ENCODE measurements at places on chromosomes 2 and 18.

DNA sequence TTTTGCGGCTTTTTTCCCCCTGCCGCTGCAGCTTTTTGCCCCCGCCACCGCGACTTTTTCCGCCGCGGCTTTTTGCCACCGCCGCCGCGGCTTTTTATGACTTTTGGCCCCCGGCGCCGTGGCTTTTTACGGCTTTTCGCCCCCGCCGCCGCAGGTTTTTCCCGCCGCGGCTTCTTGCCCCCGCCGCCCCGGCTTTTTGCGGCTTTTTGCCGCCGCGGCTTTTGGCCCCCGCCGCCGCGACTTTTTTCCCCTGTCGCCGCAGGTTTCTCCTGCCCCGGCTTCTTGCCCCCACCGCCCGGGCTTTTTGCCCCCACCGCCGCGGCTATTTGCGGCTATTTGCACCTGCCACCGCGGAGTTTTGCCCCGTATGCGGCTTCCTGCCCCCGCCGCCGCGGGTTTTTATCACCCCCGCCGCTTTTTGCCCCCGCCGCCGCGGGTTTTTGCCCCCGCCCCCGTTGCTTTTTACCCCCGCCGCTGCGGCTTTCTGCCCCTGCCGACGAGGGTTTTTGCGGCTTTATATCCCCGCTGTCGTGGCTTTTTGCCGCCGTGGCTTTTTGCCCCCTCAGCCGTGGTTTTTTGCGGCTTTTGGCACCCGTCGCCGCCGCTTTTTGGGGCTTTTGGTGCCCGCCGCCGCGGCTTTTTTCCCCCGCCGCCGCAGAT is 2750.9 kb downstream of the RPIA start:
- DNase-seq, result no peak

GRCh38 chr2:86274918-86275275 is 62.5 kb downstream of the REEP1 start:
- DNase-seq, result no peak

- DNase-seq, result peak; percentile 31
Observed at GRCh38 chr2:63842149-63843061, 709 bp downstream of the UGP2 start.

- DNase-seq, result no peak
Observed at GRCh38 chr2:16186661-16187481, 246.5 kb downstream of the MYCN start.

- DNase-seq, result peak; percentile 13
Observed at GRCh38 chr18:6414723-6415417, at the start of gene L3MBTL4. L3MBTL4 (minus strand) TSS chr18:6414911; CDS start chr18:6311625, 103,286 bp downstream.

DNA sequence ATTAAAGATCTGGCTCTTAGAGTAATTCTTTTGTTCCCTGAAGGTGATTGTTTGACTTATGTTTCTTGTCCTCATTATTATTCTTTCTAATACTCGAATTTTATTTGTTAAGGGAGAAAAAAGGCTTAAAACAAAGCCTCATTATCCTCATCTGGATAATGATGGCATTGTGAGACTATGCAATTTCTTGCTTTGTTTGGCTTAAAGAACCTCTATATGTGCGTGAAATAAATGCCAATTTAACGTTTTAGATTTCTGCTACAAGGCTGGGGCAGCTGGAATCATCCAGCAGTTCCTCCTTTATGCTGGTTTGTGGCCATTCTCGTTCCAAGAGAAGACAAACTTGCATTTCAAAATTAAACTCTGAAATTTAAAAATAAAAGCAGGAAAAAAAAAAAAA is 4.9 kb upstream of the DPYSL5 start:
- DNase-seq, result no peak

- DNase-seq, result no peak
Observed at GRCh38 chr2:69964353-69964841, 3.0 kb upstream of the ASPRV1 start.

DNA sequence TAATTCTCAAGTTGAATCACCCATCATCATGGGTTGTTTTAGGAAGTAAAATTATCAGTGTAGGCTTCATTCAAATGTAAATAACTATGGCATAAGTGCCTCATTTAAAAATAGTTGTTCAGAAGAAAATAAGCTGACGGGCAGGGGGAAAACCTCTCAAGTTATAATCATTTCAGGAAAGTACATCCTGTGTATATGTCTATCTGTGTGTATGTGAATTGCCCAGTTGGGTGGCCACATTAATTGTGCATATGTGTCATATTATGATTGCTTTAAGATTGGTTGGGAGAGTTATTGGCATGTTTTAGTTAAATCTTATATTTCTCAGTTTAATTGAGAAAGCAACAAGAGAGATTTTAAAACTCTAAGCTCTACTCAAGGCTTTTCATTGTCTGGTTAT is 282.8 kb upstream of the VWC2L start:
- no peak for DNase-seq

DNA sequence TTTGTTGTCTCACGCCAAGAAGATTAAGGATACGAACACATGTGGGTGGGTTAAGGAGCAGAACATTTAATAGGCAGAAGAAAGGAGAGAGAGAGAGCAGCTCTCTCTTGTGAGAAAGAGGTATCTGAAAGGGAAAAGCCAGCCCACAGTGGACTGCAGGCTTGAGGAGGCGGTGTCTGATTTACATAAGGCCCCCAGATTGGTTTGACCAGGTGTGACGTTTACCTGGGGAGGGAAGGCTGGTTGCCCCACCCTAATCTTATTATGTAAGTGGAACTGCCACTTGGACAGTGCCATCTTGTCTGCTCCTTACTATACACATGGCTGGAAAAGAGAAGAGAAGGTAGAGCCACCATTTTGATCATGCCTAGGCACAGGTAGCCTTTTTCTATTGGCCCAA is 189.2 kb downstream of the NCK2 start:
- no peak for DNase-seq

DNA sequence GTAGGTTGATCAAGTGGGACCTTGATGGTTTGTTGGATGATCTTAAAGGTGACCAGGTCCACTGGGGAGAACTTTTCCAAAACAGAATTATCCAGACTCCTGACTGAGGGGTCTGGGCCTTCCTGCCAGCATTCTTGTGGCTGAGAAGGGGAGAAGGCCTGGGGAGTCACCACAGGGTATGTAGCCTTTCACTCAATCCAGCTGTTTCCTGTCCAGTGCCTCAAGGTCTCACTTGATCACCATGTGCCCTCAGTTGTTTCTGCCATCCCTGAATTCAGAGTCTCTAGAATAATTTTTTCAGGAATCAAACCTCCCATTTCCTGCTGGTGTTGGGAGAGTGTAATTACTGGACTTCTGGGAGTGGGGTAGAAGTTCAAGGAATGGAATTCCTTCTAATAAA is 54.4 kb upstream of the TANC1 start:
- DNase-seq, result no peak

- DNase-seq, result no peak
Observed at GRCh38 chr18:13222856-13223281, 4.3 kb downstream of the LDLRAD4 start.

DNA sequence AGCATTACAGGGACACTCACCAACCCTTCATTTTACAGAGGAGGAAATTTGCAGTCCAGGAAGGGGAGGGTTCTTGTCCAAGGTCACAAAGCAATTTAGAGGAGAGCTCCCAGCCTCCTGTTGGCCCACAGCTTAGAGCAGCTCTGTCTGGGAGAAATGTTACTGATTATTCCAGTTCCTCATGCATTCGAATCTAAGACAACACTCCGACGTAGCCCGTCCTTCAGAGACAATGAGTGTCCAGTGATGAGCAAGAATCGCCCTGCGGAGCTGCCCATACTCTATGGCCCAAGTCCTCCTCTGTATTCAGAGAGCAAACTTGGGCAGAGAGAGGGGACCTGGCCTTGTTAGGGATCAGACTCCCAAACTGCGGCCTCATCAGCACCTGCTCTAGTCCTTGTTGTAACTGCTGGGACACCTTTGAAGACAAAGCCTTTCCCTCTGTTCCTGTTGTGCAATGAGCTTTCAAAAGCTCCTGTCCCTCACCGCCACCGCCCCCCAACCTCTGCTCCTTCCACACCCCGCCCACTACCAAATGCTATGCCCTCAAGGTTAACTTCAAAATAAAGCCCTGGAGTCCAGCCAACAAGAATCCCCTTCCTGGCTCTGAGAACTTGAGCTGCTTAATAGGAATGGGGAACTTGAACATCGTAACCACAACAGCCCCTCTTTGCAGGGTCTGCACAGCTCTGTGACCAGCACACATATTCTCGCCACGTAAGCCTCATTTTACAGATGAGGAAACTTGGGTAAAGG is 234.8 kb upstream of the SMAD2 start:
- no peak for DNase-seq

DNA sequence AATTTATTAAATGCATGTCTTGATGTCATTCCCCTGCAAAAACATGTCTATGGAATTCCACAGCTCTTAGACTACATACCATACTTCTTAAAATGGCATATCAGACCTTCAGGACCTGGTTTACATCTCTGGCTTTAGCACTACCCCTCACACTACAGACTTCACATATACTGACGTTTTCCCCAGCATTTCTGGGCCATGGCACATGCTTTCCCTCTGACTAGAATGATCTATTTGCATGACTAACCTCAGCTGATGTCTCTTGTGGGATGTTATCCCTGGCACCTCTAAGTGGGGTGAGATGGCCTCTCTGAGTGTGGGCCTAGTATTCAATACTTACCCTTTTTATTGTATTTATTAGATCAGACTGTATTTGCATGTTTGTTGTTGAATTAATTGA is 381.6 kb downstream of the ERBB4 start:
- DNase-seq, result no peak

GRCh38 chr2:219210886-219211362 is 4.3 kb downstream of the ZFAND2B start:
- no peak for DNase-seq

DNA sequence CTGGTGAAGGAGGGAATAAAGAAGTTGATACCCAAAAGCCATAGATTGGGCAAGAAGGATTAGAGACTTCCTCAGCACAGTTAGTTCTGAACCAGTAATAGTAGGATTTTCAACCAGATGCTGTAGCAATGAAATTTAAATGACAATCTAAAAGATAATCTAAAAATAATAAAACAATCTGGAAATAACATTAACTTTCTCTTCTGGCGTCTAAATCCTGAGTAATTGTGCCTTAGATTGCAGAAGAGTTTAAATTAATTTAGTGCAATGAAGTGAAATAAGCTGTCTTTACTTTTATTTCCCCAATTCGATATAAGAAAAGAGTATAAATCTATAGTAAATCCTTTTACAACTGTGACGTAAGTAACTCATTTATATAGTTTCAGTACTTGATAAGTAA is 186.8 kb upstream of the DOK6 start:
- no peak for DNase-seq

GRCh38 chr2:3396920-3397559 is 17.5 kb downstream of the TRAPPC12 start:
- no peak for DNase-seq

GRCh38 chr18:9737472-9738121 is 29.5 kb downstream of the RAB31 start:
- DNase-seq, result no peak

DNA sequence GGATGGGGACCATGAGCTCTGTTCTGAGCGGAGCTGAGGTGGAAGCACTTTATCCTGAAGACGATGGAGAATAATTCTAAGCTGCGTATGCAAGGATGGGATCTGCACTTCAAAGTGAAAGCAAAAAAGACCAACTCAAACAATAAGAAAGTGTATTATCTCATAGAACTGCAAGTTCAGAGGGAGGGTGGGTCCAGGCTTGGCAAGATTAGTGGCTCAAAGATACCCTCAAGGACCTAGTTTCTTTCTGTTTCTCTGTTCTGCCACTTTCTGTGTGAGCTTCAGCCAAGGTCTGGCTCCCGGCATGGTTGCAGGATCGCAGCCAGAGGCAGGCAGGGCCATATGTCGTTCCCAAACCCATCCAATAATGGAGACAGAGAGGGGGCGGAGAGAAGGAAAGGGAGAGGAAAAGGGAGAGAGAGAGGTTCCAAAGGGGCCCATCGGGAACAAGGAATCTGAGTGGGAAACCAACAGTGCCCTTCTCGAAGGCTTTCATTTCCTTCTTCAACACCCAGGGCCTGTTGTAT is 169.2 kb upstream of the NCK2 start:
- no peak for DNase-seq

DNA sequence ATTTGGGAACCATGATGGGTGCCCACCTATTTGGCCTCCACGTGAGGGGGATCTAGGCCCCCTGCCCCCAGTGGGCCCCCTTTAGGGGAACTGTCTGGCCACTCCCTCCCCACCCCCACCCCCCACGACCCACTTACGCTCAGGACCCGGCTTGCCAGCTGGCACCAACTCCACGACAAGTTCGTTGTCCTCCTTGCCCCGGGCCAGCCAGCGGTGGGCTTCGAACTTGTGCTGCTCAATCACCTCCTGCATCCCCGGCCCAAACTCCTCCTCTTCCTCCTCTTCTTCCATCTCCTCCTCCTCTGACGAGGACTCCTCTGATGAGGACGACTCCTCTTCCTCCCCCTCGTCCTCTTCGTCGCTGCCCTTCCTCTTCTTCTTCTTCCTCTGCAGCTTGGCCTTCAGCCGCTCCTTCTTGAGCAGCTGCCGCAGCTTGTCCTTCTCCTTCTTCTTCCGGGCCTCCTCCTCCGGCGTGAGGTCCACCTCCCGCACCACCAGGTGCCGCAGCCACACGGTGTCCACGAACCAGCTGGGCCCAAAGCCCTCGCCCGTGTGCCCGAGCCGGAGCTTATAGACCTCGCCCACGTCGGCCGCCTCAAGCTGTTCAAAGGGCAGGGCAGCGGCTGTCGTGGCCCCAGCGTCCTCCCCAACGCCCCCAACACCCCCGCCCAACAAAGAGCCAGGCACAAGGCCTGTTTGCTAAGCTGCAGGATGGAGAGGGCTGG is 96.9 kb downstream of the LOXHD1 start:
- DNase-seq, result no peak

DNA sequence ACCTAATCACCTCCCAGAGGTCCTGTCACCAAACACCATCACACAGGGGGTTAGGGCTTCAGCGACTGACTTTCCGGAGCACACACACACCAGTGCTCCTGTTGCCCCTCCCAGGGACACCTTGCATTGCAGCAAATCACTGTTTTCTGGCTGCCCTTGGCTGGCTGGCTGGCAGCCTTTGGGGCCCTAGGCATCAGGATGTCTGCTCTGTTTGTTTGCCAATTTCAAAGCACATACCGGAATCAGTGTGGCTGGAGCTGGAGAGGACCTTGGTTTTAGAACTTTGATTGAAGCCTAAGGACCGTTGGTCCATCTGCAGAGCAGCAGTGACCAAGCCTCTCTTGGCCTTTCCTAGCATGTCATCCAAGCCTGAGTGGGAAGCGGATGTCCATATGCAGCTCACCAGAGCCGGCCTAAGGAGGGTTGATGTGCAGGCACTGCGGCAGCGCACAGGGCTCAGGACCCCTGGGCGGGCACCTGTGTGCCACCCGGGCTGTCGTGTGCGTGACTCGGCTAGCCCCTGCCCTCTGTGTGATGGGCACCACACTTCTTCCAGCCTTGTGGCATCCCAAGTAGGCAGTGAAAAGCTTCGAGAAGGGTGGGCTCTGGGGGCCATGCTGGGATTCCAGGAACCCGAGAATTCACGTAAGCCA is 62.1 kb downstream of the GBX2 start:
- no peak for DNase-seq

DNA sequence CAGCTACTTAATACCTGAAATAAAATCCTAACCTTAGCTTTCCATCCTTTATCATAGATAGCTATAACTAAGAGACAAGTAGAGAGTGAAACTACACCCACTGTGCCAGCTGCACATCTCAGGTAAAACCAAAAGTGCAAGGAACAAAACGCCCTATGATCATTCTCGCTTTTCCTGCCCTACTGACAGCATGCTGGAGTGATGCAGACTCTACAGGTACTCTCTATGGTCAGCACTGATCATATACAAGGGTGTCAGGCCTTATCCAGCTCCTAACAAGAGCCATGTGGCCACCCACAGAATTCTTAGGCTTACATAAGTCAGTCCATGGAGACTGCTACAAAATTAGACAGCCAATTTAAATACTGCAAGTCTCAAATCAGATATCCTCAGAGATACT is 45.6 kb downstream of the REV1 start:
- DNase-seq, result no peak
